Activated T-cell treated with anti-CD3 and anti-CD28 coated beads, Interleukin-2, amount 50 U/mL, for 72 hours (primary cell): ENCODE measurements at places on chromosomes 4 and X.

DNA sequence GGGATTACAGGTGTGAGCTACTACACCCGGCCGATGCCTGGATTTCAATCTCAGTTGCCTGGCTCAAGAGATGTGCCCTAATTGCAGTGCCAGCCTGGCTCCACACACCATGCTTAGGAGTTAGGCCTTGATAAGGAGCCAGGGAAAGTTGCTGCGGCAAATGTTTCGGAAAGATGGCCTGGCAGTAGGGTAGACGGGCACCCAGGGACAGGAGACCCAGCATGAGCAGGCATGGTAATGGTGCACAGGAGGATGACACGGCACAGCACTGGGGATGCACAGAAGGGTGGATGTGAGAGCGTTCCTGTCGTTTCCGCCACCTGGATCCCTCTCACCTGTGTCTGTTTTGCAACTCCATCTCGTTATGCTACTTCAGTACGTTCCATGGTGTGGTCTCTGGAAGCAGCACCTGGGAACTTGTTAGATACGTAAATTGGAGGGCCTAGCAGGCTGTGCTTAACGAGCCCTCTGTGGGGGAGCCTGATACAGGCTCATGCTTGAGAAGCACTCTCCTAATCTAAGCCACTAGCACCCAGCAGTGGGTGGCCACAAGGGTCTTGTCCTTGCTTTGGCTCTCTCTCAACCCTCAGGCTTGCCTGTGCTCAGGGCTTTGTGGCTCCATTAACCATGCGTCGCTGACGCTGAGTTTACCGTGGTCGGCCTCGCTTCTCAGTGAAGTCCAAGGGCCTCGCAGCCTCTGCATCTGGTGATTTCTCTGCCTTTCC, 20.3 kb downstream of the RNF4 start:
- no peak for DNase-seq

DNA sequence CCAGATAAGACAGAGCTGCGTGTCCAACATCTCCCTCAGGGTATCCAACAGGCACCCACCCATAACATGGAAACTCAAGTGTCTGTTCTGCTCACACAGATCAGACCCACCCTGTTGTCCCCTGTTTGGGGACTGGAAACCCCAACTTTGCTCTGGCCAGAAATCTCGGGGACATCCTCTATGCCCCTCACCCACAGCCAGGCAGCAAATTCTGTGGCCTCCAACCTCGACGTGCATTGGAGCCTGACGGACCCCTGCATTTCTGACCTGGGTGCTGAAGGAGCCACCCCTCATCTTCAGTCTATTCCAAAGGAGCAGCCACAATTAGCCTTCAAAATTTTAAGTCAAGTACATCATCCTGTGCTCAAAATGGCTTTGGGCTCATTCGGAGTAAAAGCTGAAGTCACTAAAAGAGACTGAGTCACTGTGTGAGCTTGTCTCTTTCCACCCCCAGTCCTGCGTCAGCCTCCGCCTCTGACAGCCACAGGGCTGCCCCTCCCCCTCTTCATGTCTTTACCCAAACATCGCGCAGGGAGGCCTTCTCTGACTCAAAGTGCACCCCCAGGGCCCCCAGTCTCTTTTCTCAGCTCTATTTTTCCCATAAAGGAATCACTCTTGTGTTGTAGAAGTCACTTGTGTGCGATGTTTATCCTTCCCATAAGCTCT, 24.4 kb upstream of the PDE6B start:
- DNase-seq = peak; percentile 78

DNA sequence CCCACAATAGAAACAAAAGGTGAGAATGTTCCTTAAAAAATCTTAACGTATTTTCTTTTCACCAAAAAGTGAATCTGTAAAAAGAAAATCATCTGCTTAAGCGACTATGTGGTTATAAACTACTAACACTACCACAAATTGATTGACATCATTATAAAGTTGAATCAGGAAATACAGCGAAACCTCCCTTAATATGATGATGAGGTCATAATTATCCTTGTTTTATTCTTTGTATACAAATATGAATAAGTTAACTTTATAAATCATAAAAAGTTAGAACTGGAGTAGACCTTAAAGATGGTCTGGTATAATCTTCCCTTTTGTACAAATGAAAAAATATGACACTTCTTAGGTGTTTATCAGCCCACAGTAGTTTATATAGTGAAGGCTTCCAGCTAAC, 35.6 kb downstream of the NFKB1 start:
- no peak for DNase-seq

GRCh38 chrX:134691453-134691852, 33.2 kb upstream of the PLAC1 start:
- no peak for DNase-seq

GRCh38 chr4:30714408-30715031, 5.6 kb upstream of the PCDH7 start:
- DNase-seq = no peak

DNA sequence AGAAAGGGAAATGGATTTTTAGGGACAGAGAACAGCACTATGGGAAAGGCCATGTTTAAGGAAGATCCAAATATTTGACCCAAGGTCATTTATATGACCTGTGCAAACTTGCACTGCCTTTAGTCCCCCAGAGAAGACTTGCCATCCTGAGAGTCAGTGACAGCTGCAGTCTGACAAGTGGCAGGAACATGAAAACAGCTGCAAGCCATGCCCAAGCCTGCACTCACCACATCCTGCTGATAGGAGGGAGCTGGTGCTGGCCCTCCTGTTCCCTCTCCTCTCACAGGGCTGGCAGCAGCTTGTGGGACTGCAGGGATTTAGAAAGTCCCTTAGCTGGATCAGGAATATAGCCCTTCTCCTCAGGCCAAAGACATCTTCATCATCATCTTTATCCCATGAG, 187.7 kb downstream of the RAP1GDS1 start:
- no peak for DNase-seq

DNA sequence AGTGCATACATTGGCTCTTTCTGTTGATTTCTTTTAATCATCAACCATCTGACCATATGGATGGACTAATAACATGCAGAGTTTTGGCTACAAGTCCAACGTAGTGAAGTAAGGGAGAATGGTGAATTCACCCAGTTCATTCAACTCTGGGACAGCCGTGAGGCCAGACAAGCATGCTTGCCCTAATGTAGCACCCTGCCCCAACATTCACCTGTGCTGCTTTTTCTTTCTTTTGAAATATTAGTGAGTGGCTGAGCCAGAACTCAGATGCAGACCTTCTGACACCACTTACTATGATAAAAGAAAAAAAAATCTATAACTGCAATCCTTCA, 17.5 kb downstream of the ARSJ start:
- DNase-seq = no peak

DNA sequence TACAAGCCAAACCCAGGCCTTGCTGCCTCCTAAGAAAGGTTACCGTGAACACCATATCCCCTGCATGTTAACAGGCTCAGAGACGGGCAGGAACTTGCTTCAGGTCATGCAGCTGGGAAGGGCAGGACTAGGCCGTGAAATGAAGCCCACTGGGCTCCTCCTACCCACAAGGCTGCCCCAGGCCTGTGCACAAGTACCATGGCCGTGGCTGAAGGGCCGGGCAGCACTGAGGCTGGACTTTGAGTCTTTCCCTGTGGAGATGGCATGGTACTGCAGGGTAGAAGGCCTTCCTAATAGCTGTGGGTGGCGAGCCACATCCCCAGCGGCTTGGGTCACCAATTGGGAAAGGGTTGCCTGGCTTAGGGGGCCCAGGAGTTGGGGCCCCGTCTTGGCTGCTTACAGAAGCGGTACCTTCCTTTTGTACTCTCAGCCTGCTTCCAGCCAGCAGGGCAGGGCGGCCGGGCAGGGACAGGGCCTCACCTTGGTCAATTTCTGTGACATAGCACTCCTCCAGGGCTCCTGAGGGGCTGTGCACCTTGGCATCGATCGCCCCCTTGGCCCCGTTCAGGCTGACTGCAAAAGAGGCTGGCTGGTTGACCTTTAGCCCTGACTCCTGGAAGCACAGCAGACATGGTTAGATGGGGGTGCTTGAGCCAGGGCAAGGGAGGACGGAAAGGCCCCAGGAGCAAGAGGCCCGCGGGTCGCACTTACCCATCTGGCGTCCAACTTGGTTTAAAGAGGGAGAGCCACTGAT, 23.8 kb downstream of the FLNA start:
- no peak for DNase-seq

- DNase-seq = no peak
Observed at GRCh38 chr4:168622600-168622999, 125.7 kb downstream of the PALLD start.

GRCh38 chr4:155887847-155888570, 15.5 kb upstream of the TDO2 start:
- no peak for DNase-seq

DNA sequence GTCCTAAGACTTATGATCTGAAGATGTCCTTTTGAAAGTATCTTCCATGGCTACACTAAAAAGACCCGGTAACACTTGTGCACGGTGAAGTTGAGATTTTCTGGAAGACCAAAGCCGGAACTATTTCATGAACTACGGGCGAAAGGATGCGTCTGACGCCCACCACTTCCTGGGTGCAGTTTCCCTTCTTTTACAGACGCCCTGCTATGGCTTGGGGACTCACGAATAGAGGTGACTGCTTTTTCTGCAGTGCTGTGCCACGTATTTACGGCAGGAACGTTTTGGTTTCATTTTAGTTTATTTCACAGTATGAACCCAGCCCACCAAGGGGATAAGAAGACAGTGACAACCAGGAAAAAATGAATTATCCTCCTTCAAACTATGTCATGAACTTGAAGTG, 180.4 kb downstream of the AFAP1 start:
- DNase-seq = peak; percentile 75

- peak; percentile 62 for DNase-seq
Observed at GRCh38 chr4:7649741-7650531, 215.2 kb upstream of the PSAPL1 start.

DNA sequence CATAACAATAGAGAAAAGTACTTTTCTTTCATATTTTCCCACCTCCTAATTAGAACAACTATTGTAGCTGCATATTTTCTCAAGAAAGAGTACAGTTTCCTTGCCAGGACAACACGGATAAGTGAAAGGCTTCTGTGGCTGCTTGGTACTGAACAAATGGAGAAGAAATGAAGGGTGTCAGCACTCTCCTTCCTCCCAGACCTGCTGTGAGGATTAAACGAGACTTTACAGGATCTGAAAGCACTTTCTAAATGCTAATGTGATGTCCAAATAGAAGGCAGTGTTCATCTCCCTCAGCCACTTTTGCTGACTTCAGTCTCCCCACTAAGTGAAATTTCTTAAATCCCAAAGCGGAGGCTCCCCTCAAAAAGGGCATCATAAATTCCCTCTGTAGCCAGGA, 13.9 kb downstream of the NIPAL1 start:
- DNase-seq = no peak

DNA sequence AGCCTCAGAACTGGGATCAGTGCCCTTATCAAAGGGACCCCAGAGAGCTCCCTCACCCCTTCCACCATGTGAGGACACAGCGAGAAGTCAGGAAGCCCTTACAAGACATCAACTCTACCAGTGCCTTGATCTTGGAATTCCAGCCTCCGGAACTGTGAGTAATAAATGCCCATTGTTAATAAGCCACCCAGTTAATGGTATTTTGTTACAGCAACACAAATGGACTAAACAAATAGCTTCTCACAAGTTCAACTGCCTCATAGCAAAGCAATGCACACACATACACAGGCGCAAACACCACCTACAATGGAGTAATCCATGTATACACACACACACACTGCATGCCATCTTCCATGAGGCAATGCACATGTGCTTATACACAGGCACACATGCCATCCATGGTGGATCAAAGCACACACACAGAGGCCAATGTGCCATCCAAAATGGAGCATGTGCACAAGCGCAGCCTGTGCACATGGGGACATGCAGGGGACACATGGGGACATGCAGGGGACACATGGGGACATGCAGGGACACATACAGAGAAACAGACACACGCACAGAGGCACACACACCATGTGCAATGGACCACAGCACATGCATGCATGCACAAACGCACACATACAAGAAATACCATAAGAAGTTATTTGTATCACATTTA, 137.6 kb upstream of the TBL1X start:
- DNase-seq = no peak

DNA sequence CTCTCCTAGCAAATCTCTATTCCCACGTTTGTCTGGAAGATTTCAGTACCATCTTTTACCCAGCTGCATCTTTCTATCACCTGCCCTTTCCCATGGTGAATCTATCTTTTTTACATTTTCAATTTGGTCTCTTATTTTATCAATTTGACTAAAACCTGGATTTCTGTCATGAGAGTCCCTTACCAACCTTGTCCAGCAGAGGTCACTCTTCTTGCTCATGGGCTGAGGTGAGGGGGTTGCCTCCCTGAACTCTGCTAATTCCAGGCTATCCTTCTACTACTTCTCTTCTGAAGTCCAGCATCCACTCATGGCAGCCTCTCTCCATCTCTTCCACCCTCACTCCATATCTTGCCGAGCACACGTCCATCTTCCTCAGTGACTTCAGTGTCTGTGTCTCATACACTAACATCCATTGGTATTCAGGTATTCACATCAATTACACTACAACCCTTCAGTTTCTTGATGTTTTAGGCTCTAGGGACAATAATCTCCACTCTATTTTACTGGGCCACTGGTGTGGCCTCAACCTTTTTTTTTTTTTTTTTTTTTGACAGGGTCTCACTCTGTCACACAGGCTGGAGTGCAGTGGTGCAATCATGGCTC, 17.8 kb upstream of the ZNF827 start:
- DNase-seq = peak; percentile 39

- no peak for DNase-seq
Observed at GRCh38 chr4:32191961-32192360, 1471.8 kb downstream of the PCDH7 start.

DNA sequence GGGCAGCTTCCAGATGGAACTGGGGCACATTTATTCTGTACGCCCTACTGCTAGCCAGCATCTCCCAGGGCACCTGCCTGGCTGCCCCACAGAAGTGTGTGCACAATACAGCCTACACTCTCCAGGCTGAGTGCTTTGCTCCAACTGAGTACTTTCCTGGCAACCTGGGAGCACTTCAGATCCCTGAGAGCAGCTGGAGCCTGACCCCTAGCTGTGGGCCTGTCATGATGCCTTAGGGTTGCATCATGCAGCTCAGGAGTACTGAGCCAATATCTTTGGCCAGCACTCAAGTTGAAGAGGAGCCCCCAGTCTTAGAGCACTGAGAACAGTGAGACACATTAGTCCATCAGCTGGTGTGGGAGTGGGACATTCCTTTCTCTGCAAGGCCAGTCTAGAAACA, 321.9 kb downstream of the CFAP47 start:
- DNase-seq = no peak

- no peak for DNase-seq
Observed at GRCh38 chr4:138887741-138888140, 127.8 kb upstream of the NOCT start.

GRCh38 chrX:106177106-106177981, 9.2 kb downstream of the PWWP3B start:
- DNase-seq = peak; percentile 1

GRCh38 chr4:1556541-1557220, 127.4 kb downstream of the FAM53A start:
- no peak for DNase-seq

DNA sequence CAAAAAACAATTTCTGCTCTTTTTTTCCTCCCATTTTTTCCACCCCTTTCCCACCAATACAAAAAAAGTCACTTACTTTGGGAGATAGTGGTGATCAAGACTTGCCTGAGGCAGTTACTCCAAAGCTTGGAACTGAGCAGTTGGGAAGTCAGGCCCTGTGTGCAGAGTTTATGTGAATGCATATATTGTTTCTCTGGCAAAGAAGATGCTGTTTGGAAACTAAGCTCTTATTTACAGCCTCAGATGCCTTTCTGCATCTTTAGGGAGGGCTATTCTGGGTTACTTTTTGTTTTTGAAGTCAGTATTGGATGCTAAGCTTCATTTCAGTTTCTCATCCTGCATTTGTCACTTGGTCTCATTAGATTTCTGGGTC, 136.3 kb downstream of the ZNF330 start:
- DNase-seq = no peak
